NCI-H82 (cell line): ENCODE measurements at places on chromosomes 5 and 9.

DNA sequence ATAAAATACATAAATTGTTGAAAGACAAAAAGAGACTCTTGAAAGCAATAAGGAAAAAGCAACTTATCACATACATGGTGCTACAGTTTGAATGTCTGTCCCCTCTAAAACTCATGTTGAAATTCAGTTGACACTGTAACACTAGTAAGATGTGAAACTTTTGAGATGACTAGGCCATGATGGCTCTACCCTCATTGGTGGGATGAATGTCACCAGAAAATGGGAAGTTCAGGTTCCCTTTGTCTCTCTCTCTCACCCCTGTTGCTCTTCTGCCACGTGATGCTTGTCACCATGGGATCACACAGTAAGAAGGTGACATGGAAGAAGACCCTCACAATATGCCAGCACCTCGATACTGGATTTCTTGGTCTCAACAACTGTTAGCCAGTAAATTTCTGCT, 50.3 kb upstream of the SPTLC1 start:
- DNase-seq = no peak

DNA sequence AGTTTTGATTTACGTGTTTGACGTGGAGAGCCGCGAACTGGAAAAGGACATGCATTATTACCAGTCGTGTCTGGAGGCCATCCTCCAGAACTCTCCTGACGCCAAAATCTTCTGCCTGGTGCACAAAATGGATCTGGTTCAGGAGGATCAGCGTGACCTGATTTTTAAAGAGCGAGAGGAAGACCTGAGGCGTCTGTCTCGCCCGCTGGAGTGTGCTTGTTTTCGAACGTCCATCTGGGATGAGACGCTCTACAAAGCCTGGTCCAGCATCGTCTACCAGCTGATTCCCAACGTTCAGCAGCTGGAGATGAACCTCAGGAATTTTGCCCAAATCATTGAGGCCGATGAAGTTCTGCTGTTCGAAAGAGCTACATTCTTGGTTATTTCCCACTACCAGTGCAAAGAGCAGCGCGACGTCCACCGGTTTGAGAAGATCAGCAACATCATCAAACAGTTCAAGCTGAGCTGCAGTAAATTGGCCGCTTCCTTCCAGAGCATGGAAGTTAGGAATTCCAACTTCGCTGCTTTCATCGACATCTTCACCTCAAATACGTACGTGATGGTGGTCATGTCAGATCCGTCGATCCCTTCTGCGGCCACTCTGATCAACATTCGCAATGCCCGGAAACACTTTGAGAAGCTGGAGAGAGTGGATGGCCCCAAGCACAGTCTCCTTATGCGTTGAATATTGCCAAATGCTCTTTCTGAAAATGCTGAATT, 850 bp downstream of the RRAGA start:
- peak; percentile 36 for DNase-seq

GRCh38 chr5:125261505-125262250, 515.2 kb upstream of the ZNF608 start:
- DNase-seq = no peak

DNA sequence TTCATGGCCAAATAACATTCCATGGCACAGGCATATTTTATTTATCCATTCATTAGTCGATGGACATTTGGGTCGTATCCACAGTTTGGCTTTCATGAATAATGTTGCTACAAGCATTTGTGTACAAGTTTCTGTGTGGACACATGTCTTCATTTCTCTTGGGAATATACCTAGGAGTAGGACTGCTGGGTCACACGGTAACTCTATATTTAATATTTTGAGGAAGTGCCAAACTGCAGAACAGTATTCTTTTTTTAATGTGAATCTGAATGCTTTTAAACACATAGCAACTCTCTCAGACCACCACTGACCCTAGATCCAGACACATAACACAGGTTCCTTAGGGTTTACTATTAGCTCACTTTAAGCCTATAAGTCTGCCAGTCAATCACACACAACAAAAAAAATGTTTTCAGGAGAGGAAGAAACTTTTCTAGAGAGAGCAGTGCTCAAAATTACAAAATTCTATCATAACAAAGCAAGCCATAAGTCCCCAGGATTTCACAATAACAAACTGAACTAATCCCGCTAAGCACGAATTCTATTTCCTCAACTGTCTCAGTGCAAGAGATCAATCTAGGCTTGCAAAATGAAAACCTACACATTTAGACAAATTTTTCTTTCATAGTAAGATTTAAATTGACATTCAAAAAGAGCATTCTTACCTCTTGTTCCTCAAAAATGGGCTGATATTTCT, 41.8 kb upstream of the GABBR2 start:
- DNase-seq = no peak

DNA sequence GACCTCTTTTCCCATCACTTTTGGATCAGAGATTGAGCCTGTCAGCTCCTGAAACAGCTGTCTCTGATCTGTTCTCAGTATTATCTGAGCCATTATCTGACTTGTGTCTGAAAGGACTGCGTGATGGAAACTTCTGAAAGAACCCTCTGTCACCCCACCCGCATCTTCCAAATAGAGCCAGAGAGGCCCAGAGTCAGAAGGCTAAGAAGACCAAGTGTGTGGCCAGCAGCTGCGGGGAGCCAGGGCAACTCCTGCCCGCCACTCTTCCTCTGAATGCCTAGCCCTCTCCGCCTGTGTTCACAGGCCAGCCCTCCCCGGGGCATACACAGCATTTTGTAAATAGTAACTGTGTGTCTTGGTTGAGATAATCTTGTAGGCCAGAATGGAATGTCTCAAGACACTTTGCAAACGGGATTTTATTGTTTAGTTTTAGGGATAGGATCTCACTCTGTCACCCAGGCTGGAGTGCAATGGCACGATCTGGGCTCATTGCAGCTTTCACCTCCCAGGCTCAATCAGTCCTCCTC, 92.7 kb downstream of the AOPEP start:
- DNase-seq = no peak

GRCh38 chr5:61609840-61610677, 278.0 kb downstream of the ZSWIM6 start:
- DNase-seq = no peak

DNA sequence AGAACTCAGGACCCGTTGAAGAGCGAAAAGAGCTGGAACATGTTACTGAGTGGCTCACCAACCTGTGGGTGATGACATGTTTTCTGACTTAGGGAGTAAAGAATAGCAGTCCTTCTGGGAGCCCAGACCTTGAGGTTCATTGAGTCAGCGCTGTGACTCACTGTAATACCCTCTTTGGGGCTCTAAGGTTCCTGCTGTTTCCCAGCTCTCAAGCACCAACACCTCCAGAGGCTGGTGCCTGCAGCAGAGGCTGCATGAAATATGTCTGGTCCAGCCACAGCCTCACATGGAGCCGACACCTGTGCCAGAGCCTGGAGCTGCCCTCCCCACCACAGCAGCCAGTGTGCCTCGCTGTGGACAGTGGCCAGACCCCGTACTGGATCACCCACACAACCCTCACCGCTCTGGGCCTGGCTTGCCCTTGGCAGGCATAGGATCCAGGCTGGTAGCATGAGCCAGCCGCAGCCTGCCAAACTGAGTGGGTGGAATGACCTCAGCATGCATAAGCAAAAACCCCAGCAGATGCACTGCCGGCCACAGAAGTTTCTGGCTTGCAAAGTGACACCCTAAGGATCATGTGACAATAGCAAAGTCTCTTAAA, 143.5 kb upstream of the MRPS30 start:
- DNase-seq = no peak

DNA sequence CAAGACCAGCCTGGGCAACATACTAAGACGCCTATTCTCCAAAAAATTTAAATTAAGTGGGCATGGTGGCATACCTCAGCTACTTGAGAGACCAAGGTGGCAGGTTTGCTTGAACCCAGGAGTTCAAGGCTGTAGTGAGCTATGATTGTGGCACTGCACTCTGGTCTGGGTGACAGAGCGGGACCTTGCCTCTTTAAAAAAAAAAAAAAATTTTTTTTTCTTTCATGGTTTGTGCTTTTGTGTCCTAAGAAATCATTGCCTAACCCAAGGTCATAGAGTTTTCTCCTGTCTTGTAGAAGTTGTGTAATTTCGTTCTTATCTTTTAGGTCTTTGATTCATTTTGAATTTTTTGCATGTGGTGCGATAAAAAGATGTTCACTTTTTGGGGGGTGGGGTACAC, 12.3 kb downstream of the GPBP1 start:
- DNase-seq = no peak

DNA sequence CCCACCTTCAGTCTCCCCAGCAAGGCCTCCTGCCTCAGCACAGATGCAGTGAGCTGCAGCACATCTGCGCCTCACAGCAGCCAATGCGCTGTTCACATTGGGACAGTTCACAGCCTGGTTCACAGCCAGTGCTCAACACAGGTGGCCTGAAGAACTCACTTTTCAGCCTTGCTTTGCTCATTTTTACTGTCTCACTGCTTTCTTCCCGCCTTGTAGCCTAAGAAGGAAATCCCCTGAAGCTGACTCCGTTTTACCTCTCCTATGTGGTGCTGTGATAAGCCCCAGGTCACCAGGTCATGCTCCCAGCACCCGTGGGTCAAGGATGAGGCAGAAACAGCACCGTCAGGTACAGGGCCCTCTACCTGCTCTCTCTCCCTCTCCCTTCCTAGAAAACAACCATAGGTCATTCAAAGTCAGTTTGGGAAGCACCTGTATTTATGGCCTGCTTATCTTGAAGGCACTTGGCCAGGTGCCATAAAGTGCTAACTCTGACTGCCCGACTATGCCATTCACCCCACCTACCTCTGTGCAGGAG, 1.1 kb downstream of the GCNT4 start:
- DNase-seq = no peak

DNA sequence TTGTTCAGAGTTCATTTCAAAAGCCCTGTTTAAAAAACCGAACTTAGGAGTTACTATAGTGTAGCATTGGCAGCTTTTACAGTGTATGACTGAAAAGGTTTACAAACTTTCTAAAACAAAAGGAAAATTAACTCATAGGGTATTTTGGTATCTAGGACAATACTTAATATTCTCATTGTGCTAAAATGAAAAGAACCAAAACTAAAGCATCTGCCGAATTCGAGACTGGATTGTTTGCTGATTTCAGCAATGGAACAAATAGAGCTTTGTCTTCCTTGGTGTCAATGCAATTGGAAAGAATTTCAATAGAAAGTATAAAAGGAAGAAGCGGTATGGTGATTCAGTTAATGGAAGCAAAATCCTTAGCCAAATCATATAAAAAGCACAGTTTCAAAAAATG, 254.1 kb downstream of the SLF1 start:
- no peak for DNase-seq

DNA sequence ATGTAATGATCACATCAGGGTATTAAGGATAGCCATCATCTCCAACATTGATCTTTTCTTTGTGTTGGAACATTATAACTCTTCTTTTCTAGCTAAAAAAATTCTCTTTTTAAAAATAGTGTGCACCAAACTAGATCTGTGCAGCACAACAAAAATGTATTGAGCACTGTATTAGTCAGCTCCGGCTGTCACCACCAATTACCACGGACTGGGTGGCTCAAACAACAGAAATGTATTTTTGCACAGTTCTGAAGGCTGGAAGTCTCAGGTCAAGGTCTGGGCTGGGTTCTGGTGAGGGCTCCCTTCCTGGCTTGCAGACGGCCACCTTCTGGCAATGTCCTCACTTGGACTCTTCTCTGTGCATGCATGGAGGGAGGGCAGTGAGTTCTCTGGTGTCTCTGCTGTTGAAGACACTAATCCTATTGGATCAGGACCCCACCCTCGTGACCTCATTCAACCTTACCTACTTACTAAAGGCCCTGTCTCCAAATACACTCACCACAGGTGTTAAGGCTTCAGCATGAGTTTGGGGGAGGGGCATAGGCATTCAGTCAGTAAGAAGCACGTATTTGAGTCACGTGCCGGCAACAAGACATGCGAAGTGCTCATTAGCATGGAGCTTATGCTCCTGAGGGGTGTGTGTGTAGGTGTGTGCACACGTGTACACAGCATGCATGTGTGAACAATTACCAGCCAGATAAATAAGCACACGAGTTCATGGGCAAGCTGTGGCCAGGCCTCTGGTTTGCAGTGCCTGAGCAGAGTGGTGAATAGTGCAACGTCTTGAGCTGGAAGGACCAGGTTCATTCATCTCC, 89.4 kb upstream of the SH3PXD2B start:
- DNase-seq = peak; percentile 43

DNA sequence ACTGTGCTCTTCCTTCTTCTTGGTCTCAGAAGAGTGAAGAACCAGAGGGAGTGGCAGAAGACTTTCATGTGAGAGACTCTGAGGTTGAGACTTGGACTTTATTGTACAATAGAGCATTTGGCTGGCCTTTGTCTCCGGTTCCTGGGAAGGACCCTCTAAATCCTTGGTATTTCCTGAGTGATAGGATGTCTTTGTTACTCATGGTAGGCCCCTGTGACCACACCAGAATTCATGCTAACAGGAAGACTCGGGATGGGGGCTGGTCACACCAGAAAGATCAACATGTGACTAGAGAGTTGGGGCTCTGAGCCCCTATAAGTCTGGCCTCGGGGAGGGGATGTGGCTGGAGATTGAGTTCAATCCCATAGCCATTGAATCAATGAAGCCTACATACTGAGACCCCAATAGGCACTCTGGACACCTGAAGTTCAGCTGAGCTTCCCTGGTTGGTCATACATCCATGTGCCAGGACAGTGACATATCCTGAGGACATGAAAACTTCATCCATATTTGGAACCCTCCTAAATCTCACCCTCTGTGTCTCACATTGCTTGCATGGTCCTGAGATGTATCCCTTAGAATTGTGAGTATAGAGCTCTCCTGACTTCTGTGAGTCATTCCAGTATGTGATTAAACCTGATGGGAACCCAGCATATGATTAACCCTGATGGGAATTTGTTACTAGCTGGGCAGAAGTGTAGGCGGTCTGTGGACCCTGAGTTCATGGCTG, 201.7 kb downstream of the GADD45G start:
- no peak for DNase-seq

- no peak for DNase-seq
Measured at GRCh38 chr9:93301291-93301811, 117.4 kb downstream of the WNK2 start.

DNA sequence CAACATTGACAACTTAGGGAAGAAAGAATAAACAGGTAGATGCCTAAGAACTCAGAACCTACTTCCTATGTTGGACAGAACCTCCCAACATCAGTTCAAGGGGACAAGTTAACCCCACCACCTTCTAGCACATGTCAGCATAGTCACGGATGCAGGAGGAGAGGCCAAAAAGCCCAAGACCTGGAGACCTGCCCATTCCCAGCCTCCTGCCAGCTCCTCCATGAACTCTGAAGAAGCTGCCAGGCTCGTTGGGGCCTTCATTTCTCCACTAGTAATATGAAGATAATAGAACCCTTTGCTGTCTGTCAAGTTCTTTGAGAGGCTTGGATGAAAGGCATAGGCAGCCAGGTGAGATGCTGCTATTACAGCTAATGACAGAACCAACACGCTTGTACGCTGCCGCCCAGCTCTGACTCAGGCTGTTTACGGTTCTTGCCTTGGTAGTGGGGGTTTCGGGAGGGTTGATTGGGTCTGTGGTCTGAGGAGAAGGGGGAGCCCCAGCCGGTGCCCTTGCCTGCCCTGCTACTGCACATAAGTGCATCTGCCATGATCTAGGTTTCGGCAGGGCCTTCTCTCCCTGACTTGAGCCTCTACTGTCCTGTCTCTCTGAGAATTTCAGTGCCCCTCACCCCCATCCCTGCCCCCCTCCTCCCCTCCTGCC, 82.2 kb downstream of the NRG2 start:
- no peak for DNase-seq

GRCh38 chr5:179870403-179870903, 11.8 kb upstream of the MRNIP start:
- DNase-seq = peak; percentile 60

- DNase-seq = no peak
Measured at GRCh38 chr5:139955053-139955605, 88.0 kb downstream of the NRG2 start.

- no peak for DNase-seq
Measured at GRCh38 chr5:35306716-35307365, 76.6 kb upstream of the PRLR start.
